ENCODE measurements at places on chromosomes 3 and 15. TPM values are rescaled to one million over a fixed set of nuclear protein-coding genes. Genes with fewer than 3 reads are reported as not detected.

The LYSMD2 gene
- 11.1 TPM for total RNA-seq

The CHRD gene
- total RNA-seq, result 0.15 TPM

The ARNT2 gene
- total RNA-seq, result 0.15 TPM

The C3orf18 gene
- 2.9 TPM for total RNA-seq

The SEMA5B gene
- not detected for total RNA-seq

Data from epithelial cell of umbilical artery (primary cell).